CD4-positive, alpha-beta T cell treated with Interleukin-17A for 1 hour (primary cell): ENCODE measurements at places on chromosomes 7 and 10.

- DNase-seq = no peak
Observed at GRCh38 chr7:113099284-113099919, 12.8 kb upstream of the GPR85 start.

- no peak for DNase-seq
Observed at GRCh38 chr7:88638583-88638982, 120.9 kb upstream of the ZNF804B start.

DNA sequence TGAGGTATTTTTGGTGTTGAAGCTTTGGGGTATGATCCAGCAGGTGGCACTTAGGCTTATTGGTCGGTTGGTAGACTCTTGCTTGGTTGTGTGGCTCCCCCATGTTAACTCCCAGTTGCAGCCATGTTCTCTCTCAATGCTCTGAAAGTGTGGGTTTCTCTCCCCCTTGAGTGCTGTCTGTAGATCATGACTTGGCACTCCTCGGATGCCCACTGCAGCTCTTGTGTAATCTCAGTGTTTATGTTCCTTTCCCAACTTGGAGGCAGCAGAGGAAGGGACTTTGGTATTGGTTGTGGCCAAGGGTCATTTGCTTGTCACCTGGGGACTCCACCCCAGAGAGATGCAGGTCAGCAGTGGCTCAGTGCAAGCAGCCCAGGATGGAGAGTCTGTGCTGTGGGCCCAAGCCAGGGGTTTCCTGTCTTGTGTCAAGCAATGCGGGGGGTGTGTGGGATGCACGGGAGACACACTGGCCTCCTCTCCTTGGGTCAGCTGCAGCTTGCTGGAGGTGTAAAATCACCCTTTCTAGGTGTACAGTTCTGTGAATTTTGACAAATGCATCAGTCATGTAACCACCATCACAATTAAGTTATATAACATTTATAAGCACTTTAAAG, 36.9 kb downstream of the PIK3CG start:
- no peak for DNase-seq

DNA sequence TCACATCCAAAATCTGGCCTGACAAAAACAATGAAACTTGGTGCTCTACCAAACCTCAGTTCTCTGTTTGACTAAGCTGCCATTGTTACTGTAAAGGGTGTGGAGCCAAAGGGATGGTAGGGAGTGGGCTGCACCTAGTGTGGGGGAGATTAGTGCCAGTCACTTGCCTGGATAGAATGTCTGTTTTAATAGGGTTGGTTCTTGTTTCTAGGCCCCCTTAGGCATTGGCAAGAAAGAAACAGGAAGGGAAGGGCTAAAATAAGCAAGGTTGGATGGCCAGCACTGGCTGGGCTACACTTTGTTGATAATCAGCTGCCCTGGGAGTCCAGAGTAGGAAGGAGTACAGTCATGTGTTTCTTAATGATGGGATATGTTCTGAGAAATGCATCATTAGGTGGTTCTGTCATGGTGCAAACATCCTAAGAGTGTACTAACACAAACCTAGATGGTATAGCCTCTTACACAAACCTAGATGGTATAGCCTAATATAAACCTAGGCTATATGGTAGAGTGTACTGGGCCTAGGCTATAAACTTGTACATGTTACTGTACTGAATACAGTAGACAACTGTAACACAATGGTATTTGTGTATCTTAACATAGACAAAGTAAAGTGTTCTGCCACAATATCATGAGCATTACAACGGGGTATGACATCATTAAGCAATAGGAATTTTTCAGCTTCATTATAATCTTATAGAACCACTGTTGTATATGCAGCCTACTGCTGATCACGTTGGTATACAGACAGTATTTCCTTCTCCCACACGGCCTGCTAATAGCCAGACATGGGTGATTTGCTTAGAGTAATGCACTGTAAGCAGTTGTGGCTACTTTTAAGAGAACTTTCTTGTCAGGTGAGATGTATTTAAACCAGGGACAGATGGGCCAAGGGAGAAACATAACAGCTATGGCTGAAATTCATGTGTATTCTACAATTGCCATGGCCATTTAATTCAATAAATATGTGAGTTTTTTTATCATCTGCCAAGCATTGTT, 15.4 kb downstream of the BBIP1 start:
- DNase-seq = no peak

- DNase-seq = no peak
Observed at GRCh38 chr7:148733496-148733895, 34.8 kb downstream of the CUL1 start.

GRCh38 chr10:18658271-18659124, 733 bp upstream of the ARL5B start:
- peak; percentile 25 for DNase-seq

DNA sequence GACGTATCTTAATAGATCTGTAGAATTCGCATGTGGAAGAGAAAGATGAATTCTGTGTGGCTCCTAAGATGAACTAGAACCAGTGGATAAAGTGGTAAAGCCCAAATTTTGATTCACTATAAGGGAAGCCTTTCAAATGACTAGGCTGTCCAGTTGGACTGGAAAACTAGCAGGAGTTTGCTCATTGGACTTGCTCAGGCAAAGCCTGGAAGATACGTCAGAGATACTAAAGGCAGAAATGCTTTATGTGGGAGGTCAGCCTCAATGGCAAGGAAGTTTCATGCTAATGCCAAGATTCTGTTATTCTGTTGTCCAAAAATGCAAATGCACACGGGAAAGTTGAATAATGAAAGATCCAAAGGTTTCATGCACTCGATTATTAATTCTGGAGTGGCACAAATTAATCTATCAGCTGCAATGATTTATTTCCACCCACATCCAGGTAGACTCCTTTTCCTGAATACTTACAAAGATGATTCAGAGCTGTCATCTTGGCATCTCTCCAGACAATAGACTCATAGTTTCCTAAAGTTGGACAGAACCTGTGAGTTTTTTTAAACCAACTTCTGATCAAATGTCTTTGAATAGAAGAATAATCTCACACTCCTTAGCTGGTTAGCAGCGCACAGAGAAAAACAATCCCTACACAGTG, 20.5 kb upstream of the PPP1R3C start:
- no peak for DNase-seq

- DNase-seq = no peak
Observed at GRCh38 chr10:125103466-125103865, 56.9 kb downstream of the CTBP2 start.

DNA sequence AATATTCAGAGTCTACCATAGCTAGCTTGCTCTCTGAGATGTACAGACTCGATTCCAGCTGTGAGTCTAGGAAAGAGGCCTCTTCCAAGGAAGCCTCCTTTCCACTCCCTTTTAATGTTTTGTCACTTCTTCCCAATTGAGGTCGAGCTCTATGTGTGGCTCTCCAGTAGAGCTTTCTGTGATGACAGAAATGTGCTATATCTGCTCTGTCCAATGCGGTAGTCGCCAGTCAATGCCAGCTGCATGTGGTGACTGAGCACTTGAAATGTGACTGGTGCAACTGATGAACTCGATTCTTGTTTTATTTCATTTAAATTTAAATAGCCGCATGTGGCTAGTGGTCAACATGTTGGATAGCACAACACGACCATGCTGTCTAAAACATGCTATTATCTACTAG, 387.0 kb upstream of the NRP1 start:
- no peak for DNase-seq

DNA sequence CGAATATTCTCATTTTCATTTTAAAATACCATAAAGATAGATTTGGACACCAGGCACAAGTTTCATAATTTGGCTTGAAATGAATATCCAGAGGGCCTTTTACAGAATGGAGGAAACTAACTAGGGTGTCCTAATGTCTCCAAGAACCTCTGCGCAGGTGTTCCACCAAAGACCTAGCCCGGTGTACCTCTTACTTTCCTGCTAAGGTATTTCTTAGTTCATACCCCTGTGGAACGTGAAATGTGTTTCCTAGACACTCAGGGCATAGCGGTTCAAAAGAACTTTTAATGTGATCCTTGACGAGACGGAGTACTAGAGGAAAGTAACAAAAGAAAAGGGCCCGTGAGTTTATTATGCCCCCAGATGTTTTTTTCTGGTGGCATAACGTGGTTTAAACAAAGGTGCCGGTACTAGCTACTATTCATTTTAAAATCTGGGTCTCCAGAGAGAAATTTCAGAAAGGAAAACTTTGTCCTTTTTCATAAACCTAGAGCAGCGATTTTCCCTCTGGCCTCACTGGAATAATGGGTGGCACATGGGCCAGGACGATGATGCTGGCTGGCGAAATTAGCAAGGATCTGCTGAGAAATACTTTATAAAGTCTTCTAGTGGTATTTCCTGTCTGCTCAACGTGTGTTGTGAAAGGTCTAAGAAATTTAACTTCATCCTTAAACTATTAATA, 1.4 kb downstream of the APBB1IP start:
- DNase-seq = peak; percentile 41

GRCh38 chr10:77837248-77837924, 89.2 kb downstream of the DLG5 start:
- DNase-seq = peak; percentile 81

GRCh38 chr7:27269455-27269854, 26.9 kb downstream of the EVX1 start:
- DNase-seq = no peak

- no peak for DNase-seq
Observed at GRCh38 chr10:803041-803741, 113.7 kb upstream of the DIP2C start.

DNA sequence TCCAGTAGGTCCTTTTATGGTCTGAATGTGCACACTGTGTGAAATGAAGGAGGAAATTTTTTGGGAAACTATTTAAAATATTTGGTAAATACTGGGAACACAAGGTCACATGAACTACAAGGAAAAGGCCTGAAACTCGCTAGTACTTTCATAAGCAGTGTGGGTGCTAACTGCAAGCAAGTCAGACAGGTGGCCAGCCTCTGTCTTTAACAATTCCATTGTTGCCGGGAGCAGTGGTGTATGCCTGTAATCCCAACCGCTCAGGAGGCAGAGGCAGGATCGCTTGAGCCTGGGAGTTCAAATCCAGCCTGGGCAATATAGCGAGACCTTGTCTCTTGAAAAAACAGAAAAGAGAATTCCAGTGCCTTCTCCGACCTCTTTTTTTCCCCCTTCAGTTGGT, 37.5 kb downstream of the SMURF1 start:
- DNase-seq = no peak
